Stimulated activated naive CD4-positive, alpha-beta T cell (primary cell): ENCODE measurements at places on chromosomes 7 and 10.

GRCh38 chr7:19964246-19964645 lies 190.8 kb upstream of the TMEM196 start:
- DNase-seq: no peak

GRCh38 chr10:34098821-34099567 lies 716.1 kb downstream of the PARD3 start:
- DNase-seq: no peak

GRCh38 chr7:50531401-50531911 lies 33.7 kb downstream of the DDC start:
- DNase-seq: no peak

GRCh38 chr7:132154248-132154647 lies 422.0 kb downstream of the PLXNA4 start:
- DNase-seq: no peak

- DNase-seq: peak; percentile 15
Observed at GRCh38 chr7:142313528-142313927, 55.7 kb upstream of the PRSS58 start.

DNA sequence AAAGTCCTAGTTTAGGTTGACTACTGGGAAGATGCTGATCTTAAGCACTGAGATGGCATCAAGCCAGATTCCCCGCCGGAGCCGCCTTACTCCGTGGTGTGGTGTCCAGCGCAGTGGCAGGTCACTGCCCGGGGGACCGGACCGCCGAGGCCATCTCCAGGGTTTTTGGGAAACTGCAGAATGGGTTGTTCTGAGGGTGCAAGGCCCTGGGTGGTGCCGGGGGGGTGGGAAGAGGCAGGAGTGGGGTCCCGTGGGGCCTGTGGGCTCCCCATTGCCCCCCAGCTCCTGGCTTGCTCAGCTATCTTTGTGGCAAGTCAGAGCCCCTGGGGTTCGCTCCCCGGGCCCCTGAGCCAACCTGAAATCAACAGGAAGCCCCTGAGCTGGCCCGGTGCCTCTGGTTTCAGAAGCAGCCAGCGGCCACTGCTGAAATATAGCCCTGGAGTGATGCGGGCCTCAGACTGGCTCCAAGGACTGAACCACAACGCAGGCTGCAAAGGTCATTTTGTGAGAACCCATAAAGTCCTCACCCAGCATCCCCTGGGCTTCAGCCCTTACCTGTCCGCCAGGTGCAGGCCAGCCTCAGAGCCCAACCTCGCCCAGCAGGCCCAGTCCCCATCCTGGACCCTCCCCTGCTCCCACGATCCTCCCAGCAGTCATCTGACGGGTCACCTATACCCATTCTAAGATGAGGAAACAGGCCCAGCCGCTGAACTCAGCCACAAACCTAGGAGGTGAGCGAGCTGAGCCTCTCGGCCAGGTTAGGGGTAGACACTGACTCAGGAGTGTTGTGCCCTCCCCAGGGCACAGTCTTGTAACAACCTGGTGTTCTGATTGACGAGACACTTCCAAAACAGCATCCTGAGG lies 102.7 kb downstream of the PDGFA start:
- no peak for DNase-seq

GRCh38 chr10:70753026-70753663 lies 32.0 kb downstream of the TBATA start:
- no peak for DNase-seq

DNA sequence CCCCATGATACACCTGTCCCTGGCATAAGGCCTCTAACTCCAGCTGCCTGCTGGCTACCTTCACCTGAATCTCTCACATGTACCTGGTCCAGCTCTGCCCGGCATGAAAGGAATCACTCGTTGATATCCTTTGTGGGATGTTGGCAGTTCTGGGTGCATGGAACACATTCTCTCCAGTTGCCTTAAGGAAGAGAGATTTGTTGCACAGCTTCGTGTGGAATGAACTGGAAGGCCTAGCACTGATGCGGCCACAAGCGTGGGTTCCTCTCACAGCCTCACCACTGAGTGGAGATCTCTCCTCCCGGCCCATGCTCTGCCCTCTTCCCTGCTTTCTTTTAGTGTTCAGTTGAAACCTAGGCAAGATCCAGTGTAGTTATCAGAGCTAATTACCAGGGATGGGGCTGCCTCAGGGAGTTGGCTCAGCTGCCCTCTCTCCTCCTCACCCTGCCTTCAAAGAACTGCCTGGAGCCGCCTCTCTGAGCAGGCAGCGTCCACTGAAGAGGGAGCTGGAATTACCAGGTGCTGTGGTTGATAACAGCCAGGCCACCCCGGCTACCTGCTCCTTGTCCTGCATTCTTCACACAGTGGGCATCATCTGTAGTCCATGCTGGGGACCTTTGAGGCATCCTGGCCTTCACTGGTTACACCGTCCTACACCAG lies 194.3 kb downstream of the CCDC3 start:
- DNase-seq: no peak

GRCh38 chr7:46532571-46532970 lies 611.5 kb upstream of the IGFBP3 start:
- DNase-seq: no peak

DNA sequence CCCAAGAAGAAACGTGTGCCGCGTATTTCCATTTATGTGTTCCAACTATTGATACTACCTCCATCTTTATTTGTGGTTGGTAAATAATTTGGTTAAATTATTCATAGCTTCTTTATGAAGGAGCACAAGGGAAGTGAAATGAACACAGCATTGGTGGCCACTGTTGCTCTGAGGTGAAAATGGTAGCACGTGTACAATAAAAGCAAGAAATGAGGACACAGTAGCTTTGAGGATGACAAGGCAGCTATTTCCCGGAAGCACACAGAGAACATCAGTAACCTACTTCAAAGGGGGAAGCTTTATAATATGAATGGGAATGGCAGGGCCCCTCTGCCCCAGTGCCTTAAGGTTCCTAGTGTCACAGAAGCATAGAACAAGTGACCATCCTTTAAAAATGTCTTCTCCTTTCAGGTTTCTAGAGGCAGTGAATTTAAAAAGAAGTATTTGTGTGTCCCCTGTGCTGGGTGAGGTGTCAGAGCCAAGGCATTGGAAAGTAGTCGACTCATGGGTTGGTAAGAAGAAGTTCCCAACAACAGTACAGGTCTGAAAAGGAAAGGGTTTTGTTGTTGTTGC lies 78.8 kb downstream of the SGMS1 start:
- no peak for DNase-seq

DNA sequence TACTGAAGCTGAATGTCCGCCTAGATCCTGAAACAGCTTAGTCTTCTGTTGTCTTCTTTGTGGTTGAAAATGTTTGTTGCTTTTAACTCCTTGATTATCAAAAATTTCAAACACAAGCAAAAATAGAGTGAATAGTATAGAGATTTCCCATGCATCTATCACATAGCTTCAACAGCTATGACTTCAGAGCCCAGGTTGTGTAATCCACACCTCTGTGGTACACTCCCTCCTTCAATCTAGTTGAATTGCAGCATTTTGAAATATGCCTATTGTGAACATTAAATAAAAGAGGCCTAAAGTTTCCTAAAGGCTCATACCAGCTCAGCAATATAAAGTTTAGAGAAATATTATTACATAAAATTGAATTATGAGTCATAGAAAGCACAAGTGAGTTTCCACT lies 204.7 kb upstream of the HDAC9 start:
- DNase-seq: no peak

DNA sequence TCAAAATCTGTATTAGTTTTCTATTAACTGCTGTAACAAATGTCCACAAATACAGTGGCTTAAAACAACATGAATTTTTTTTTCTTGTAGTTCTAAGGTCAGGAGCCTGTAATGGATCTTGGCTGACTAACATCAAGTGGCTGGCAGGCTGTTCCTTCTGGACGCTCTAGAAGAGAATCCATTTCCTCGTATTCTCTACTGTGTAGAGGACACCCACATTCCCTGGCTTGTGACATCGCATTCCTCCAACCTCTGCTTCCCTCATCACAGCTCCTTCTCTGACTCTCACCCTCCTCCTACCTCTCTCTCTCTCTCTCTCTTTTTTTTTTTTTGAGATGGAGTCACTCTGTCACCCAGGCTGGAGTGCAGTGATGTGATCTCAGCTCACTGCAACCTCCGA lies 4.8 kb upstream of the CALHM1 start:
- DNase-seq: no peak

DNA sequence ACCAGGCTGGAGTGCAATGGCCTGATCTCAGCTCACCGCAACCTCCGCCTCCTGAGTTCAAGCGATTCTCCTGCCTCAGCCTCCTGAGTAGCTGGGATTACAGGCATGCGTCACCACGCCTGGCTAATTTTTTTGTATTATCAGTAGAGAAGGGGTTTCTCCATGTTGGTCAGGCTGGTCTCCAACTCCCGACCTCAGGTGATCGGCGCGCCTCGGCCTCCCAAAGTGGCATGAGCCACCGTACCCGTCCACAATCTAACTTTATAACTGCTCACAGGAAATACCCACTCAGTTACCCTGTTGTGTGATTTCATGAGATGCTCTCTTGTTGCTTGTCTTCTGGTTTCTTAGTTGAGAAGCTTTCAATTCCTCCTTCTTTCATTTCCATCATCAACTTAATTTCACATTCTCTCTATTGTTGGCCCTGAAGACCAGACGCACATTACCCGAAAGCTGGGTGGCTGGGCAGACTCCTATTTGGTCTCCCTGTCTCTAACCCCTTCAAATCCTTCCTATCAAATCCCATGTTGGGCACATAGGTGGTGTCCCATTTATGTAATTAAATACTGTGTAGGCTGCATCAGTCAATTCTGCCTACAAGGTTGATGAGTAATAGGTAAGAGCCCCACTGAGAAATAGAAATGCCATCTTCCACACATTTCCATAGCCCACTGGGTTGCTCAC lies 1.1 kb upstream of the GSTO2 start:
- DNase-seq: no peak

- DNase-seq: no peak
Observed at GRCh38 chr7:48085433-48085791, 3.7 kb upstream of the UPP1 start.

DNA sequence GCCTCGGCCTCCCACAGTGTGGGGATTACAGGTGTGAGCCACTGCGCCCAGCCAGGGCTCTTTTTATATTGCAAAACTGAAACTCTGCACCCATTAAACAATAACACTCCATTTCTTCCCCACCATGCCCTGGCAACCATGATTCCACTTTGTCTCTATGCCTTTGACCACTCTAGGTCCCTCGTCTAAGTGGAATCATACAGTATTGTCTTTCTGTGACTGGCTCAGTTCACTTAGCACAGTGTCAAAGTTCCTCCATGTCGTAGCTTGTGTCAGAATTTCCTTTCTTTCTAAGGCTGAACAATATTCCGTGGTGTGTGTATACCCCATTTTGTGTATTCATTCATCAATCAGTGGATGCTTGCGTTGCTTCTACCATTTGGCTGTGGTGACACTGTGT lies 46.2 kb downstream of the CUX1 start:
- no peak for DNase-seq

- no peak for DNase-seq
Observed at GRCh38 chr10:49298671-49298982, 343 bp upstream of the C10orf71 start.

DNA sequence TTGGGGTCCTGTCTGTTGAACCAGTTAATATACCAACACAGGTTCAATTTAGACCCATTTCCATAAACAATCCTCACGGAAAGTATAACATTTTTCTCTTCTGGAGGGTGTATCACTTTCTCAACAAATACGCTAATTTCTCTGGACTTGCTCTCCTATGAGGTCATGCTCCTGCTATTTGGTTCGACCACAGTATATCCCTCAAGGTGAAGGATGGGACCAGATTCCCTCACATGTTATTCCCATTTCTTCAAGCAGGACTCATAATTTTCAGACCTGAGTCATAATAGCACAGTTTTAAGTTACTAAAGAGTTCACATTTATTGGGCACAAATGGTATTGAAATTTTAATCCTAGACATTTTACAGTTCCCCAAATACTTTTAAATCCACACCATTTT lies 57.2 kb downstream of the ADAM12 start:
- no peak for DNase-seq

GRCh38 chr7:23529262-23529859 lies 2.4 kb downstream of the TRA2A start:
- no peak for DNase-seq

DNA sequence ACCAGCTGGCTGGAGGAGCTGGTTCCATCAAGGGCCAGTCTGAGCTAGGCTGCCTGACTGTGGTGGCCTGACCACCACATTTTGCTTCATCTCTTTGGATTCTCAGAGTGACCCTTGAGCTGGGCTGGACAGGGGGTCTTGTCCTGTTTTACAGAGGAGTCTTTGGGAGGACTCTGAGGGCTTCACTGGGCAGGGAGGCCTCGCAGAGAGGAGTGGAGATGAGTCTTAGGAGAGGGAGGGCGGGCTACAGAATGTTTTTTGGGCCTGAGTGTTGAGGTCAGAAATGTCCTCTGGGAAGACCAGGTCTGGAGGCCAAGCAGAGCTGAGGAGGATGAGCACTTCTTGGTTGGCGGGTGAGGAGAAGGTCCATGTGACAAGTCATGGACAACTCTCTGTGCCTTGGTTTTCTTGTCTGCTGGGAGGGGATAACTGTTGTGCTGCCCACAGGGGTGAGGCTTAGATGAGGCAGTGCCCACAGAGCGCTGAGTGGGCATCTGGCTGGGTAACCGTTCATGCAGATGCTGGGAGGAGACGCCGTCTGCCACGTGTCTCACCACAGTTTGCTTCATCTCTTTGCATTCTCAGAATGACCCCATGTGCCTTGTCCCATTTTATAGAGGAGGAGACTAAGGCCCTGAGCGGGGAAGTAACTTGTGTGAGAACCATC lies 9.4 kb downstream of the TSPAN15 start:
- no peak for DNase-seq

DNA sequence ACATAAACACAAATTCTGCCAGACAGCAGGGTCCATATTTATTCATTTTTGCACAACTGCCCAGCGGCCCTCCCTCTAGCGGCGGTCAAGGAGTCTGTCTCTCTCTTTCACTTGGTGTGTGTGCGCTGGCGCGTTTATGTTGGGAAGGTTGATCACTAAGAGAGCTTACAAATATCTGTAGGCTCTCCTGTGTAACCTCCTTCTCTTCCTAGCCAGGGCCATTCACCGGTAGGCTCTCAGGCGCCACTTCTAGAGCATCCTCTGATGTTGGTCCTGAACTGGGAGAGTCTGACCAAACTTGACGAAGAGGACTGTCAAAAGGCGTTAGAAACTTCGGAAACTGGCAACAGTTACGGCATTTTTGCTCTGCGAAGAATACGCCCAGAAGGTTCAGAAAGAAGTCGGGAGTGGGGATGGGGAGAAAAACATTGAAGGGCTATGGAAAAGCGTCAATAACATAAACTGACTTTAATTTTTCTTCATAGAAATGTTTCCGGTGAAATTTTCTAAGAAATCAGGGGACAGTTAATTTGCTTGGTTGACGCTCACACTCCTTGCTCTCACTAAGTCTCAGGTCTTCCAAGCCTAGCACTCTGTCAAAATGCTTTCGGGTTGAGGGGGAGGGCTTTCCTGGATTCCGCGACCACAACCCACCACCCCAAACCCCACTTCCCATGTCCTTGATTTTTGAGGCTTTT lies 731.1 kb downstream of the ZWINT start:
- DNase-seq: no peak

DNA sequence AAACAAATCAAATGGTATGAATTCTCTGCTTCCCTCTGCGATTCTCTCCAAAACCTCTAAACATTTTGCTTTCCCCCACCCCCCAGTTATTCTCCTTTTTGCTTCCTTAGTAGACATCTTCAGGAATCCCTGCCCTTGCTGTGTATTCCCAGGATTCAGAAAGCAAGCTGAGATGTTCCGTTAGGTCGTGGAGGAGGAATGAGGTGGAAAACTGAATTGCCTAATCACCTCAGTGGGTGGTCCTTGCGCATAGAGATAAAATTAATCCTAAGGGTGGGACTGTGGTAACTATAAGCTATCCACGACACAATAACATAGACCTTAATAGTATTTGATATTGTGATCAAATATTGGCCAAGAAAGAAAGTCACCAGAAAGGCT lies 49.1 kb upstream of the SEMA3C start:
- DNase-seq: no peak

- no peak for DNase-seq
Observed at GRCh38 chr10:15609246-15609645, 110.5 kb downstream of the ITGA8 start.
